ENCODE measurements at places on chromosomes 5 and 9. TPM values are rescaled to one million over a fixed set of nuclear protein-coding genes. Genes with fewer than 3 reads are reported as not detected.

The TMEM38B gene
- total RNA-seq: 9.8 TPM

The IFNA1 gene
- total RNA-seq: not detected

The C9 gene
- total RNA-seq: 0.13 TPM

The GHR gene
- 10.9 TPM for total RNA-seq

The PFN3 gene
- total RNA-seq: not detected

The LOX gene
- total RNA-seq: 125 TPM

The PCDHB14 gene
- 7.5 TPM for total RNA-seq

The TMC1 gene
- total RNA-seq: 2.9 TPM

The HTR1A gene
- 0.52 TPM for total RNA-seq

The GAS1 gene
- total RNA-seq: 111 TPM

The ABCA2 gene
- total RNA-seq: 60.0 TPM

DNA sequence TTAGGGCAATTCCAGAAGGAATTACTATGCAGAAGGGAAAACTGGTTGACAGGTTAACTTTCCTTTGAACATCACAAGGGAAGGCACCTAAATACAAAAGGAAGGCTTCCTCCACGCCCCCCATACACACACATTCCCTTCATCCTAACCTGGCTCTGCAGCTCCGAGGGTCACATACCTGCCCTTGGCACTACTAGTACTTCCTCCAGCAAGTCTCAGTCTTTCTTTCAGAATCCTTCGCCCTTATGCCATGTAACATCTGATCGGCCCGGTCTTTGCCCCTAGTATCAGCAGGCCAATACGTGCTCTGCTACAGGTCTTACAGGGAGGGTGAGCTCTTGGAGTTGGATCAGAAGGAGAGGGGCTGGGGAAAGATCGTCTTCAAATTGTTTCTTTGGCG, 1.6 kb upstream of the MARCHF6 start:
- DNase-seq: no peak

- no peak for DNase-seq
Measured at GRCh38 chr5:160011471-160011870, 2.5 kb downstream of the TTC1 start.

DNA sequence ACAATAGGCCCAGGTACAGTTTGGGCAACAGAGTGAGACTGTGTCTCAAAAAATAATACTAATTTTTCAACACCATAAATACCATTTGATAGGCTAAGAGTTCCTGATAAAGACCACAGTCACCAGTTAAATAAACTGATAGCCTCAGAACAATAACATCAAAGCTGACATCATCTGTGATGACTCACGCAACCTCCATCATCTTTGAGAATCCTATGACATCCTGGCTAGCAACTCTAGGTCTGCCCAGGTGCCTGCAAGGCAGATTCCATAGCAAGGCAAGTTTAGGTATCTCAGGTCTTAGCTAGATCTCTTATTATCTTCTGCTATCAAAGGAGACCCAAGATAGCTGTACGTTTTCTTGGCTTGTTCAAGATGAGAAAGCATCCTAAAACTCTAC, 30.5 kb upstream of the UBAP2 start:
- no peak for DNase-seq

DNA sequence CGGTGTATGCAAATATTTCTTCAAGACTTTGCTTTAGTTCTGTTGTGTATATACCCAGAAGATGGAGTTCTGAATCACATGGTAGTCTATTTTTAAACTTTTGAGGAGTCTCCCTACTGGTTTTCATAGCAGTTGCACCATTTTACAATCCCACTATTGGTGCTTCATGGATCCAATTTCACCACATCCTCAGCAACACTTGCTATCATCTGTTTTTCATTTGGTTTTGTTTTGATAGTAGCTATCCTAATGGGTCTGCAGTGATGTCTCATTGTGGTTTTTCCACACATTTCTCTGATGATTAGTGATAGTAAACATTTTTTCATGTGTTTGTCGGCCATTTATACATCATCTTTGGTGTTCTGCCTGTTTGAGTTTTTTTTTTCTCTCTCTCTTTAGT, 1339.3 kb downstream of the EFNA5 start:
- DNase-seq: no peak

DNA sequence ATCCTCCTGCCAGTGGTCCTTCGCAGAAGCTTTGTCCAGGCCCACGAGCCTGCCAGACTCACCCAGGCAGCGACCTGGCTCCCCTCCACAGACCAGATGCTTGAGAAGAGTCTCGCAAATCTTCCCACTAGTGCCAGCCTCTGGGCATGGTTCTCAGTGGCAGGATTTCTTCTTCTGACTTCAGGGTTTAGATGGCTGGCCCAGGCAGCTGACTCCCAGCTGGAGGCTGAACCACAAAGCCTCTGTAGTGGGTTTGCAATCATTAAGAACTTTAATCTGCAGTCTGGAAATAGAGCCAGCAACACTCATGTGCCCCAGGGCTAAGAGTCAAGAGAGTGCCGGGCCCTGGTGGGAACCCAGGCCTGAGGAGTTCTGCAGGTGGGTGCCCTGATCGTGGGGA, 90.6 kb upstream of the ICE1 start:
- no peak for DNase-seq

GRCh38 chr9:99416007-99416406, 193.9 kb downstream of the SEC61B start:
- no peak for DNase-seq

DNA sequence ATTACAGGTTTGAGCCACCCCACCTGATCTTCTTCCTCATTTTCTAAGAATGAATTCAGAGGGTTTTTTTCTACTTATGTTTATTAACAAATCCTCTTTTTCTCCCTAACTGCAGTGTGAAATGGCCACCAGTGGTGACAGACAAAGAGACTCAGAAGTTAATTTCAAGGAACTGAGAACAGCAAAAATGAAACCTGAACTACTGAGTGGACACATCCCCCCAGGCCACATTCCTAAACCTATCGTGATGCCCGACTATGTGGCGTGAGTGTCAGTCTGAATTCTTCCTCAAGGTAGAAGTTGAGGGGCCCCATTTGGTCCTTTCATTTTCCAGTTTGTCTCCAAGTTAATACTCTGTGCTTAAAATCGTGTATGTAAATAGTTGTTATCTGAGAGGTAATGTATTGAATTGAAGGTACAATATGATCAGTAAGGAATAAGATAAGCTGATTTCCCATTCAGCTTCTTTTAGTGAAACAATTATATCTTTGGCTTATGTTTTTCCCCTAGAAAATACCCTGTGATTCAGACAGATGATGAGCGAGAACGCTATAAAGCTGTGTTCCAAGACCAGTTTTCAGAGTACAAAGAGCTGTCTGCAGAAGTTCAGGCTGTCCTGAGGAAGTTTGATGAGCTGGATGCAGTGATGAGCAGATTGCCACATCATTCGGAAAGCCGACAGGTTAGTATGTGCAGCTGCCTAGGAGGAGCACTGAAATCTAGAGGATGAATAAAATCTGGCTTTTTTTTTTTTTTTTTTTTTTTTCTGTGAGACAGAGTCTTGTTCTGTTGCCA, 17.7 kb downstream of the MARVELD2 start:
- no peak for DNase-seq

GRCh38 chr9:4079346-4079745, 220.5 kb downstream of the GLIS3 start:
- no peak for DNase-seq

GRCh38 chr5:155275222-155275621, 261.7 kb downstream of the KIF4B start:
- no peak for DNase-seq

DNA sequence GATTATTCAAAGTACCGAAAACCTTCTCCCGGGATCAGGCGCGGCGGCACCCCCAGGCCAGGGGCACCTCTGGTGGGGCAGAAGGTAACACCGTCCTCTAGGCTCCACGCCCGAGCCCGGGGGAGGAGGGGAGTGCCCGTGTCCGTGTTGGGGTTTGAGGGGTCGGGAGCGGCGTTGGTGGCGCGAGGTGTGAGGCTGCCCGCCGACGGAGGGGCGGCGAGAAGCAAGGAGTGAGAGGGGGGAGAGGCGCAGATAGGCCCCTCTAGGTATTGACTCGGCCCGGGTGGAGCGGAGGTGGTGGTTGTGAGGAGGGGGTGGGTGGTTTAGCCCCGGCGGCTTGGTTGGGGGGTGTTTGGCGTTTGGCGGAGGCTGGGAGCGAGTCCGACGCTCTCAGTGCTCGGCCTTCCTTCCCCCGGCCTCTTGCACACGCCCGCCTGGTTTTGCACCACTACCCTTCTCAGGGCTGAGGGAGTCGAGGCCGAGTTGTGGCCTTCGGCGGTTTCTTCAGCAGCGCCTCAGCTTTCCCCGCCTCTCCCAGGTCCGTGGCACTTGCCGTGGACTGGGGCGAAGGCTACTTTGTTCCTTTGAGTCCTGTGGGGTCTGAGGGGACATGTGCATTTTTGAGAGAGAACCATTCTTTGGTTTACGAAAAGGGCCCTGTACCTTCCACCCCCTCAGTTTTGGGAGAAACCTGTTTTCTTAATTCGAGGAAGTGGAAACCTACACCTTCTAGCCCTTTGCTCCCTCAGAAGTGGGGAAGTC, 450 bp downstream of the GPBP1 start:
- peak; percentile 54 for DNase-seq

GRCh38 chr5:90307782-90308181, 101.8 kb downstream of the CETN3 start:
- no peak for DNase-seq

- no peak for DNase-seq
Measured at GRCh38 chr5:110053824-110054223, 364.1 kb downstream of the MAN2A1 start.

DNA sequence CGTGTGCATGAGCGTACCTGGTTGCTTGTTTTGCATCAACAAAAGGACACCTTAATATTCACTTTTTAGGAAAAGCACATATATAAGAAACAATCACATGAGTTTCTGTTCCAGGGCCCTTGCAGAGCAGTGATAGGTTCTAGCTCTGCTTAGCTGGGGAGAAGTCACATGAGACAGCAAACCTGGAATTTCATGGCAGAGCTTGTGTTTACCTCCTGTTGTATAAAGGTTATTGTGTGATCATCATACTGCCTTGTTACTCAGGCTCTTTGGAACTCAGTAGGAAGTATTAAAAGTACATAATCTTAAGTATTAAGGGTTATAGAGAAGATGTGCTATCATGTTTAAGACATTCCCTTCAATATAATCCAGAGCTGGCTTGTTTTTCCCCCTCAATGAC, 18.0 kb upstream of the VLDLR start:
- DNase-seq: no peak

GRCh38 chr5:145280806-145281205, 554.3 kb downstream of the PRELID2 start:
- no peak for DNase-seq

GRCh38 chr9:82583524-82583923, 479.4 kb downstream of the RASEF start:
- no peak for DNase-seq

DNA sequence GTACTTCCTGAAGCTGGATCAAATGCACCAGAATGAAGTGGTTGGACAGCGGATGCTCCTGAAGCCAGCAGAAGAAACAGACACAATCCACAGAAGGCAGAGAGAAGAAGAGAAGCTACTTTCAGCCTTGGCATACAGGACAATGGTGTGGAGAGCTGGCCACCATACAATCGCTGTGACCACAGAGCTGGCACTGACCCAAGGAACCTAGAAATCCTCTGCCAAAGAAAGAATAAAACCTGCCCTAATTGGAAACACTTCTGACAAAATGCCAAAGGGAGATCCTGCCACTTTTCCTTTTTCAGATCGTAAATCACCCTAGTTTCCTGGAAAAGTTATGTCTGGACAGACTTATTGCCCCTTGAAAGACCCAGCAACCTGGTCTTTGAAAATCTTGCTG, 77.8 kb downstream of the BAAT start:
- no peak for DNase-seq

- no peak for DNase-seq
Measured at GRCh38 chr9:85421641-85422040, 320.1 kb downstream of the AGTPBP1 start.

- DNase-seq: no peak
Measured at GRCh38 chr5:143141652-143142051, 261.8 kb downstream of the NR3C1 start.

DNA sequence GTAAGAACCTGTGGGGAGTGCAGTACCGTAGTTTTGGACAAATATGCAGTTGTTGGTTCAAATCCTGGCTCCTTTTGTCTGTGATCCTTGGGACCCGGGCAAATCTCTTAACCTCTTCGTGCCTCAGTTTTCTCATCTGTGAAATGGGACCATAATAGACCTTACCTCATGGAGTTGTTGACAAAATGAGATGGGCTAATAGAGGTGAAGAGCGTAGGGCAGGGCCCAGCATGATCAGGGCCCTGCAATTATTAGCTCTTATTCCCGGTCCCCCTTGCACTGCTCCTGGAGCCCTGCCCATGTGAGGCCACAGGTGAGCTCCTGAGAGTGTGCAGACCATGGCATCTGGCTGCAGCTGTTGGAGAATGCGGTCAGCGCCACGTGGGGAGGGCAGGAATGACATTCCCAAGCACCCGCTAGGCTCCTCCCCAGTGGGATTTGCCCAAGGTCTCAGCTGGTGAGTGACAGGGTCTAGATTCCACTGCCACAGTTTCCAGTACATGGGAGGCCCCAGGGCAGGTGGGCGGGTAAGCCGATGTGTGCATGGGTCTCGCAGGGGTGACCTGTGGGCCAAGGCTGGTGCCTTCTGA, 41.0 kb downstream of the NEK6 start:
- no peak for DNase-seq

GRCh38 chr5:158942217-158942616, 157.5 kb downstream of the EBF1 start:
- no peak for DNase-seq
